H7 (cell line): ENCODE measurements at places on chromosomes 7 and 10. TPM values are rescaled to one million over a fixed set of nuclear protein-coding genes. Genes with fewer than 3 reads are reported as not detected.

Gene ADAM12
- total RNA-seq, result 0.11 and 0.66 TPM in 2 replicates

Gene TEX36
- total RNA-seq, result not detected in 2 replicates

Gene RELN
- total RNA-seq, result 0.24 TPM in 1 of 2 replicates, not detected in the other

Gene GIMAP1
- not detected in 2 replicates for total RNA-seq

Gene WDR91
- total RNA-seq, result 9.1 and 17.4 TPM in 2 replicates

Gene SPDYE6
- total RNA-seq, result not detected in 2 replicates

Gene NRP1
- 1.4 and 2.1 TPM in 2 replicates for total RNA-seq

Gene LEP
- not detected in 2 replicates for total RNA-seq

Gene CHST12
- 10.3 and 11.4 TPM in 2 replicates for total RNA-seq

DNA sequence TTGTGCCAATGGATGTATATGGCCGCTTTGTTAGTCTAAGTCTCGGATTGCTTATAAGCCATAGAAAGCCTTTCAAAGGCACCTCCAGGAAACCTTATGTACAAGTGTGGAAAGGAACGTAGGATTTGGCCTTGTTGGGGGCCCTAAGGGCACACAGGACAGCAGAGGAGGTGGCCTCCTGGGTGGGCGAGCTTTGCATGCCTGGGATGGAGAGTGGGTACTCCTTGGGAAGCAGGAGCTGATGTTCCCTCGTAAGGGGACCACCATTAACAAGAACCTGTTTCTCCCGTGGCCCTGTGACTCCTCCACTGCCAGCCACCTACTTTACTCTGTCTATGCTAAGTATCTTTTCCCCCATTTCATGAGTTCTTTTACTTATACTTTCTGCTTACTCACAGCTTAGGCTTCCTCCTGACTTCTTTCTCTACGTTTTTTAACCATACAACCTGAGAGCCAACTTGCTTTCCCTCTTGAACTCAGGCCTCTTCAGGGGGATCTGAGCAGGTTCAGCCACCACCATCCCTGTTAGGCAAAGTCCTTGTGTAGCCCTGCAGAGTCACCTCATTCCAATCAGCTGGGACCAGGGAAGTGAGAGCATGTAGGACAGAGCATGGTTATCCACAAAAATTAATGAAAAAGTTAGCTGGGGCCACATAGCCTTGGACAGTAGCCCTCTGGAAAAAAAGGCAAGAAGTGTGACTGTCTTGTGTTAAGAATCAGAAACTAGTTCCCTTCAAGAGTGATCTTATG is 118.9 kb downstream of the NEBL start:
- DNase-seq, result no peak

DNA sequence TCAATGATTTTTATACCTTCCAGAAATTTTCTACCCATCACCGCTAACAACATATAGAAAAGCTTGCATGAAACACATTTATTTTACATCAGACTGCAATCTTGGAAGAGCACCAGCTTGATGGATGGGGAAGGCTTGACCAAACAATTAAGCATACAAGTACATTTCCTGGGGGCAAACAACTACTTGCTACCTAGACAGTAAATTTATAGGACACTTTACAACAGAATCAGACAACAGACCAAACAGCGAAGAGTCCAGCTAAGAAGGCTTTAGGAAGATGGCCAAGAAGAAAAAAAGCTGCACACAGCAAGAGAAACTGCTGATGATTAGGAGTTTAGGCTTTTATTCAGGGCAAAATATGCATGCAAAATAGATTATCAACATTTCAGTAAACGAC is 8.0 kb downstream of the AASS start:
- DNase-seq, result no peak

DNA sequence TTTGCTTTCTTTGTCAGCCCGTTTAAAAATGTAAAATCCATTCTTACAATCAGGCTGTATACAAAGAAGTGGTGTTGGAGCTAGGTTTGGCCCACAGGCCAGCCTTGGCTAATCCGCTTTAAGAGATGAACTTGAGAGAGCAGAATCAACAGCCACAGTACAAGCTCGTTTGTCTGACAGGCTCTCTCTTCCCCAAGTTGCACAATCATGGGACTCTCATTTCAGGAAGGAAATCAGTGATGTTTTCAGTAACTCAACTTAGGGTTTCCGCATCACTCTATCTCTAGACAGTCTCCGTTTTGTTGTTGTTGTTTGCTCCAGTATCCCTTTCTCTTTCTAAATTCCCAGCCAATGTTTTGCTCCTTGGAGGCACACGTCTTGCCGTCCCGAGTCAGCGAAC is 582.0 kb upstream of the MKI67 start:
- no peak for DNase-seq

DNA sequence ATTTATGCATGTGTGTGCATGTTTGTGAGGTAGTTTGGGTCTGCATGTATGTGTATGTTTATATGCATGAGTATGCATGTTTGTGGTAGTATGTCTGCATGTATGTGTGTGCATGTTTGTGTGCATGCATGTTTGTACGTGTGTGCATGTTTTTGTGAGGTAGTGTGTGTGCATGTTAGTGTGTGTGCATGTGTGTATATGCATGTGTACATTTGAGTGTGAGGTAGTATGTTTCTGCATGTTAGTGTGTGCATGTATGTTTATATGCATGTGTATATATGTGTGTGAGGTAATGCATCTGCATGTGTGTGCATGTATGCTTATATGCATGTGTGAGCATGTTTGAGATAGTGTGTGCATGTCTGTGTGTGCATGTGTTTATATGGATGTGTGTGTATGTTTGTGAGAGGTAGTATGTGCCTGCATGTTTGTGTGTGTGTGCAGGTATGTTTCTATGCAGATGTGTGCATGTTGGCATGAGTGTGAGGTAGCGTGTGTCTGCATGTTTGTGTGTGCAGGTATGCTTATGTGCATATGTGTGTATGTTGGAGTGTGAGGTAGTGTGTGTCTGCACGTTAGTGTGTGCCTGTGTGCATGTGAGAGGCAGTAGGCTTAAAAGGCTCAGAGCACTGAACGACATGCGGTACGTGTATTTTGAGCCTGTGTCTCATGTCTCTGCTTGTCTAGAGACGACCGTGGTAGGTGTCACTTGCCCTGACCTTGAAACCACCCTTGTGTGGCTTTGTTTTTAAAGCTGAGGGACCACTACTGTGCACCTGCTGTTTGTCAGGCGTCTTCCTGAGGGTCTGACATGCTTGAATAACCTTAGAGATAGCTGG is 43.7 kb downstream of the PFKP start:
- DNase-seq, result no peak

GRCh38 chr7:40827222-40828085 is 692.6 kb downstream of the SUGCT start:
- DNase-seq, result no peak

- no peak for DNase-seq
Observed at GRCh38 chr7:100406767-100407166, 21.7 kb downstream of the ZCWPW1 start.

DNA sequence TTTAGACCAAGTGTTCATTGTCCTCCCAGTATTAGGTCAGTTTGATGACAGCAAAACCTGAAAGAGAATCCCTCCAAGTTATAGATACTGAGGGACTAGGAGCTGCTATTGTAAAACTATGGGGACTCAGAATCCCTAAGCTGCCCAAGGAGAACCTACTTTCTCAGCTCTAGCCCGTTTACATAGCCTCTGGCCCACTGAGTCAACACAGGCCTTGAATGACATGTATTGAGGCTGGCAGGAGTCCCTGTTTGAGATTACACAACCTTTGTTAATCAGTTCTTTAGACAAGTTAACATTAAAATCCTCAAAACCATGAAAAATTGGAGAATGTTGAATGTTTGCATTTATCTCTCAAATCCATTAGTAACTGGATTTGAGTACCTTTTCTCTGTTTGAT is 1079.0 kb downstream of the KCNMA1 start:
- DNase-seq, result no peak

DNA sequence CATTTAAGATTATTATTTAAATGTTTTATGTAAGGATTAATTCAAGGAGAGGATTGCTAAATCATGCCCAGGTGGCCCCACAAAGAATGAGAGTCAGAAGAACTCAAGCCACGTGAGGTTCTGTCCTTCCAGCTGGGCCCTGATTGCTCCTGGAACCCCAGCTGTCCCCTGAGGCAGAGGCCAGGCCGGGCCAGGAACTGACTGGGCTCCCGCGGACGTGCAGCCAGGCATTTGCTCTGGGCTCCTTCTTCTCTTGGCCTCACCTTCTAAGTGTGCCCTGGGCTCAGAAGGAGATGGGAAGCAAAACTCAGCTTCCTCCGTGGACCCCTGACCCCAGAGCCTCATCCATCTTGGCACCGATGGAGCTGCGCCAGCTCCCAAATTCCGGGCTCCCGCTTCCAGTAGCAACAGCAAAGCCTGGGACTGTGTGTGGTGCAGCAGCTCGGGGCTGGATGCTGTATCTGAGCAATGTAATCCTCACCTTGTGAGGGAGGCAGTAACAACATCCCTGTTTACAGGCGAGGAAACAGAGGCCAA is 250.6 kb upstream of the PPP2R2D start:
- DNase-seq, result no peak

- DNase-seq, result no peak
Observed at GRCh38 chr7:152663931-152664330, 12.0 kb downstream of the XRCC2 start.

GRCh38 chr7:28163949-28164348 is 16.6 kb downstream of the JAZF1 start:
- no peak for DNase-seq

DNA sequence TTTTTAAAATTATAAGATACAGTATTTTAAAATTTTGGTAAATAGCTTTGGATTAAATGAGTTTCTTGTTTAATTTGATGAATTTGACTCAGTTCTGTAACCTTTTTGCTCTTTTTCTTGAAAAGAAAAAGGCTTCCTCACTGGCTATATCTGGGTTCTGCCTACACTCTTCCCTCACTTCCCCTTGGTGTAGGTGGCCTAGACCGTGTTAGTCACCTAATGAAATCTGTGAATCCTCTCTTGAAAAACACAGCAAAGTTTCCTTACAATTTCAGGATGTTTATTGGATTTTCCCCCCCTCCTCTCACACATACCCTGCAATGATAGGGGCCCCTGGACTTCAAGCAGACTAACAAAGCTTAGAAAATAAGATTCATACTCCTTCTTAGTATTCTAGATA is 231.6 kb downstream of the ADK start:
- no peak for DNase-seq

- no peak for DNase-seq
Observed at GRCh38 chr7:70512761-70513160, 619.2 kb upstream of the GALNT17 start.
